Mesenchymal stem cell (in vitro differentiated cells and primary cell): ENCODE measurements at places on chromosomes 3 and 15.

GRCh38 chr3:112746675-112747280, 99.9 kb downstream of the CD200R1L start:
- DNase-seq, result peak; percentile 24

- no peak for DNase-seq
Measured at GRCh38 chr3:150059729-150060128, 89.0 kb upstream of the PFN2 start.

DNA sequence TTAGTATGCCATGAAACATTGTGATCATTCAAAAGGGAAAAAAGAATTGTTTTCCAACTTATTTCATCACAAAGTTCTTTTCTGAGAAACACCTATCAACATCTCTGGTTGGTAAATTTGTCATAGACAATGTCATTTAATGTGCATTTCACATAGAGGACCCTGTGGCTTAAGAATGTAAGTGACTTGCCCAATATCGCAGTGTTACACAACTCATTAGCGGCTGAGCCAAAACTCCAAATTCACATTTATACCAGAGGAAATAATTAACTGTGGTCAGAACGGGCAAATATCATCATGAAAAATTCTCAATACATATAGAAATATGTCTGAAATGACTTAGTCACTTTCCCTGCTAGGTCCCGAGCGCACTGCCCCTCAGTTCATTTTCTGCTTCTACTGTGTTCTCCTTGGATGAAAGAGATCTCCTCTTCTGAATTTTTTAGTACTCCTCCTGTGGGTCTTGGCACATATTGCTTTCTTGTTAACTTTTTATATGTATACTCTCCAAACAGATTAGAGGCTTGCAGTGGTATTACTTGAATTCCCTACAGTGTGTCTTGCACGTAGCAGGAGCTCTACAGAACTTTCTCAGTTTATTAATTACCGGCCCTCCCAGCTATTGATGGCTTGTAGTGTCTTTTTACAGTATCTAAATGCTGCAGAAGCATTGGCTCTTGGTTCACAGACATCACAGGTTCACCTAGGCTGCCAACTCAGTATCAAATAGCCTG, 33.1 kb downstream of the PTX3 start:
- no peak for DNase-seq

- no peak for DNase-seq
Measured at GRCh38 chr3:120608506-120608905, 12.4 kb downstream of the NDUFB4 start.

GRCh38 chr15:66269326-66270090, 16.0 kb upstream of the MEGF11 start:
- DNase-seq, result peak; percentile 72

DNA sequence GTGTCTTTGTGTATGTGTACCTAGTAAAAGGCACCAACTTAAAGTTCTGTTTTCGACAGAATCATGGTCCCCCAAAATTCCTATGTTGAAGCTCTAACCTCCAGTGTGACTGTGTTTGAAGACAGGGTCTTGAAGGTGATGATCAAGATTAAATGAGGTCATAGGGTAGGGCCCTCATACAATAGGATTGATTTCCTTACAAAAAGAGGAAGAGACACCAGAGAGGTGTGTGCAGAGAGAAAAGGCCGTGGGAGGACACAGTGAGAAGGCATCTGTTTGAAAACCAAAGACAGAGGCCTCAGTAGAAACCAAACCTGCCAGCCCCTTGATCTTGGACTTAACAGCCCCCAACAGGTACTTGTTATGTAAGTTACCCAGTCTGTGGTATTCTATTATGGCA, 52.0 kb upstream of the CORO2B start:
- DNase-seq, result no peak

GRCh38 chr15:89378296-89379151, 43.9 kb upstream of the POLG start:
- DNase-seq, result no peak

DNA sequence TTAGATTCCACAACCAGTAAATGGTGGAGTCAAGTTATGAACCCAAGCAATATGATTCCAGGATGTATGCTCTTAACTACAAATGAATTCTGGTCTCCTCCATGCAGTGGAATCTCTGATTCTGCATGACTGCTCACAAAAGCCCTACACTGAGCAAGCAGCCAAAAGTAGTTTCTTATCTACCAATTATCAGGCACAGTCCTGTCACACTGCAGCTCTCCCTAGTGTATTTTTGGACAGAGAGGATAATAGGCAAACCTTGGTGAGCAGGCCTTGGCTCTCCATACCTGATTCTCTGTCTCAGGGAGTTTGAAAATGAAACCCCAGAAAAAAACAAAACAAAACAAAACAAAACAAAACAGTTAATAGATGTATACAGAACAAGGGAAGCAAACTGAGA, 3.5 kb upstream of the SSR3 start:
- no peak for DNase-seq

DNA sequence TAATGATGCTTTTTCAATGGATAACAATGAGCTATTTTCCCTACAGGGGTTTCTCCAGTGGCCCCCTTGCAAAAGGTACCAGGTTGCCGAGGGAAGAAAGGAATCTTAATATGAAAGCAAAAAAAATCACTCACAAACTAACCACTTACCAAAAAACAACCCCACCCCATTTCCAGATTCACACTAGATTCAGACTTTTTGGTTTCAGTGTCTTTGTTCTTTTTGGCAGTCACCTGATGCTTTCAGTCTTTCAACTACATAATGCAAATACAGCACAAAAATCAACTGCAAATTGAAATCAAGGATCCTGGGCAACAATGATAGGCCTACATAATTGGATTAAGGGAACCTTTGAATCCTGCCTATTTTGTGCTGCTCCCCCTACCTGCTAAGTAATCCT, 71.1 kb upstream of the RAP2B start:
- no peak for DNase-seq

- DNase-seq, result no peak
Measured at GRCh38 chr3:197363553-197364409, 65.4 kb upstream of the DLG1 start.

DNA sequence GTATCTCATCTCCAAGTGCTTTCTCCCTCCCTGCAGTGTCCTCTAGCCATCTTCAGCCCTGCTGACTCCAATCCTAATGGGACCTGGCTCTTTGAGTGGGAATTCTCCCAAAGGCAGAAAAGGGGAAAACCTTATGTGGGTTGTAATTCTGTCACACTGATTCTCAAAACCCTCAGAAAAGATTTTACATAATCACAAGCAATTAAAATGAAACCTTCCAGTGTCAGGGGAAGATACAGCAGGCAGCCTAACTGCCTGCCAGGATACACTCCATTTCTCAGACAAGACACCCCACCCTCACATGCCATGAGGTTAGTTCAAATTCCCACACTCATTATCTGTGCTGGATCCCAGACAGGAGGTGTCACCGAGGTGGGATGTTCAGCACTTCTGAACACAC, 121.4 kb downstream of the RFTN1 start:
- no peak for DNase-seq

DNA sequence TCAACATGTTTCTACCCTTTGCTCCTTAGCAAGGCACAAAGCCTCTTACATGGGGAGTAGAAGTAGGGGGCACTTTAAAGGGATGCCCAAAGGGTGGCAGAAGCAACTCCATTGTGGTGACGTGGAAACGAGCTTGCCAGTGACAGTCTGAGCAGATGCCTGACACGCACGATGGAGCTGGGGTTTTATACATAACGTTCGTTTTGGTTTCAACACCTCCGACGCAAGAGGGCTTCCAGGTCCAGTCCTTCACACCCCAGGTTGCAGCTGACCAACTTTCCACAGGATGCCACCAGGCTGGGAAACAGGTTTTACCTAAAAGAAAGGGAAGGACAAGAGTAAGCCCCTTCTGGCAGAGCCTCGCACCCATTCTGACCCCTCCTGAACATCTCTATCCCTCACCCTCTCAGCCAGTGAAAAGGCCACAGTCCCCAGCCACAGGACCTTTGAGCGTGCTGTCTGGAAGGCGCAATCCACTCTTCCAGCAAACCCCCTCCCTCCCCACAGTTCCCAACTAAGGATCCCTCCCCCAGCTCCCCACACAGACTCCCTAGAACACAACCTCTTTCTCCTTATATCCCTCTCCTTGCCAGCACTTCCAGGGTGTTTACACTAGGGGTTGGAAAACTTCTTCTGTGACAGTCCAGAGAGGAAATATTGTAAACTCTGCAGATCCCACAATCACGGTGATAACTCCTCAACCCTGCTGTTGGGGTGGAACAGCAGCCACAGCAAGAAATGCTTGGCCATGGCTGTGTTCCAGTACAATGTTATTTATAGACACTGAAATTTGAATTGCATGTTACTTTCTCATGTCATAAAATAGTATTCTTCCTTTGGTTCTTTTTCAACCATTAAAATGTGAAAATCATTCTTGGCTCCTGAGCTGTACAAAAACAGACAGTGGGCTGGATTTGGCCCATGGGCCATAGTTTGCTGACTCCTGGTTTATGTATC, 36.2 kb downstream of the FAM174B start:
- DNase-seq, result peak; percentile 77

- DNase-seq, result no peak
Measured at GRCh38 chr15:79938143-79938542, 32.9 kb downstream of the BCL2A1 start.

- no peak for DNase-seq
Measured at GRCh38 chr15:52094811-52095584, 17.6 kb downstream of the BCL2L10 start.

DNA sequence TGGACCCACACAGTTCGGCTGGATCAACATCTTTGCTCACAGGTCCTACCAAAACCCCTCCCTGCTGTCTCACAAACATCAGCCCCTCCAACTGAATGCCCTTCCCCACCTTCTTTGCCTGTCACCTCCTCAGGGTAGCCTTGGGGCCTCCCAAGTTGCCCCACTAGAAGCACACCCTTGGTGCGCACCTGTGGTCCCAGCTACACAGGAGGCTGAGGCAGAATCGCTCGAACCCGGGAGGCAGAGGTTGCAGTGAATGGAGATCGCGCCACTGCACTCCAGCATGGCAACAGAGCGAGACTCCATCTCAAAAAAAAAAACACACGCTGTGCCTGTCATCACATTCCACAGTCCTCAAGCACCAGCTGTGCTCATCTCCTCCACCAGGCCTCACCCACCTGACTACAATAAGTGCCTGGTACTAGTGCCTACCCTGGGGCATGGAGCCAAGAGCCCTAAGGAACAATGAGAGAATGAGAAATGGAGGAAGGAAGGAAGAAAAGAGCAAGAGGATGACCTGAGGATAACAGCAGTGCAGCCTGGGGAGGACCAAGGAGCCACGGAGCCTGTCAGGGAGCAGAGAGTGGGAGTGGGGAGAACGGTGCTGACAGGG, 26.0 kb downstream of the RPN1 start:
- no peak for DNase-seq

- DNase-seq, result no peak
Measured at GRCh38 chr3:124297062-124297980, 305.4 kb upstream of the ROPN1 start.

DNA sequence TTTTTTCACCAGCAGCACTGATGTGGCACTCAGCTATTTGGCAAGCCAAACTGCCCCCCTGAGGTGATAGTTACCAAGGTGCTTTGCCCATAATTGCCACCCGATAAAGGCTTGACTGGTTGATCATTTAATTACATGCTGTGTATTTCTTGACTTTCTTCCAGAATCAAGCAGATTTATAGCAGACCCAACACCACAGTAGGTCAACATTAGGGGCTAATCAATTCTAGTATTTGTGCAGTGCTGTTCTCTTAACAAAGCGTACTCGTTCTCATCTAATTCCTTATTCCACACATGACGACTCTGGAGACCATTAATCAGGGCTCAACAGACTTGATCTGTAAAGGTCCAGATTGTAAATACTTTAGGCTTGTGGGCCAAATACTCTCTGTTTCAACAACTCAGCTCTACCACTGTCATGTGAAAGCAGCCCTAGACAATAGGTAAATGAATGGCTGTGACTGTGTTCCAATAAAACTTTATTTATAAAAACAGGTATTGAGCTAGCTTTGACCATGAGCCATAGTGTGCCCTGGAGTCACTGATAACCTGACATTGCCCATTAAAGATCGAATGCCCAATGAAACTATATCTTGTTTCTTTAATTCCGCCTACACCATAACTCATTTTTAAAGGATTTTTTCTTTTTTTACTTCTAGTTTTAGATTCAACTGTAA, 119.1 kb upstream of the TMC3 start:
- no peak for DNase-seq

- DNase-seq, result peak; percentile 23
Measured at GRCh38 chr15:44584162-44584749, 47.3 kb downstream of the EIF3J start.

- no peak for DNase-seq
Measured at GRCh38 chr3:172044833-172045585, 5.6 kb downstream of the FNDC3B start.

DNA sequence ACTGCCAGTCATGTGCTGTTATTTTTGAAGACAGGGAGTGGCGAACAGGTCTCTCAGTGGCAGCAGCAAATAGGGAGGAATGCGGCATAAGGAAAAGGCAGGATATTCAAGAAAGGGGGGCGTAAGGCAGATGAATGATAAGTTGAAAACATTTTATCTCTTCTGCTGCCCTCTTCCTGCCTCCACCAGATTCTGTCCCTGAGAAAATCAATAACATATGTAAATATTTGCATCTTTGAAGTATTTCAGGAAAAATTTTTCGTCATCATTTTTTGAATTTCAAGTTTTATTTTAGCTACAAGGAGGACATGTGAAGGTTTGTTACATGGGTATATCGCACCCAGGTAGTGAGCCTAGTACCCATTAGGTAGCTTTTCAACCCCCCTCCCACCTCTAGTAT, 616.7 kb downstream of the MCTP2 start:
- DNase-seq, result no peak

DNA sequence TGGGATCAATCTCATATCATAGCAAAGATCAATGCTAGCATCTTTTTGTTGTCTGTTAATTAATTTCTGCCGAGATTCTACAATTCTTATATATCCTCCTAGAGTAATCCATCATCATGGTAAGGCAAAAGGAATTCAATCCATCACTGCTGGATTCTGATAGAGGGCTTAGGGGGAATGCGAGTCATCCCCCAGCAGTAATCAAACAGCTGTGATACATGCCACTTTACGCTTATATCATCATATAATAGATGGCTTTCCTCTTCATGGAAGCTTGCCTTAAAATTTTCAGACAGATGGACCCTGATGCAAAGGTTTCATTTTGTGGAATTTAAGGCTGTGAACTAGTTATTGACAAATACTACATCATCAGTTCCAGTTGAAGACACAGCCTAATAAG, 645.9 kb downstream of the CADM2 start:
- no peak for DNase-seq

DNA sequence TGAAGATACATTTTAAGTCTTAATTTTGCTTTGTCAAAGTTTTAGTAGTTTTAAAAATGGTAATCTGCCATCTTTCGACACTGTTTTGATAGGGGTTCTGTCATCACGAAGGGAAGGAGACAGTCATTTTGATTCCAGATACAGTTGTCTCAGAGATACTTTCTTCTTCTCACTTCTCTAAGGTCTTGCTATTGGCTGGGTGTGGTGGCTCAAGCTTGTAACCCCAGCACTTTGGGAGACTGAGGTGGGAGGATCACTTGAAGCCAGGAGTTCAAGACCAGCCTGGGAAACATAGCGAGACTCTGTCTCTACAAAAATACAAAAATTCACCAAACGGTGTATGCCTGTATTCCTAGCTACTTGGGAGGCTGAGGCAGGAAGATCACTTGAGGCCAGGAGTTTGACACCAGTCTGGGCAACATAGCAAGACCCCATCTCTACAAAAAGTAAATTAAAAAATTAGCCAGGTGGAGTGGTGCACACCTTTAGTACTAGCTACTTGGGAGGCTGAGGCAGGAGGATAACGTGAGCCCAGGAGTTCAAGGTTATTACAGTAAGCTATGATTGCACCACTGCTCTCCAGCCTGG, 3.3 kb downstream of the RAB8B start:
- DNase-seq, result no peak

- no peak for DNase-seq
Measured at GRCh38 chr3:69690-70089, 126.9 kb upstream of the CHL1 start.
